Tibial nerve (tissue), 4 donors: ENCODE measurements at places on chromosomes 5 and 9. TPM values are rescaled to one million over a fixed set of nuclear protein-coding genes. Genes with fewer than 3 reads are reported as not detected.

- DNase-seq: no peak
Measured at GRCh38 chr5:57033503-57033902, 81.6 kb upstream of the MIER3 start.

DNA sequence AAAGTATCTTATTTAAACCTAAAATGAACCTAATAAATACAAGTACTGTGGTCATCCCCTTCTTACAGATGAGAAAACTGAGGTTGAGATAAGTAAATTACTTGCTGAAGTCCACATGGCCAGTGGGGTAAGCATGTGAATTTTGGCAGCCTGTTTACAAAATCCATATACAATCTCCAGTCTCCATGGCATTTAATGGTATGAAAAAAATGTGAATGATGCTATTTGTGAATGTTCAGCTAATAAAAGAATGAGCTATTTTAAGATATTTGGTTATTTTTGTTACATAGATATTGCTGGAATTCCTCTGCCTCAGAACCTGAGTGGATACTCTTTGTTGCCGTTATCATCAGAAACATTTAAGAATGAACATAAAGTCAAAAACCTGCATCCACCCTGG, 19.3 kb upstream of the GPR150 start:
- DNase-seq: no peak

GRCh38 chr9:134229466-134230091, 65.2 kb upstream of the RNU6ATAC start:
- no peak for DNase-seq

DNA sequence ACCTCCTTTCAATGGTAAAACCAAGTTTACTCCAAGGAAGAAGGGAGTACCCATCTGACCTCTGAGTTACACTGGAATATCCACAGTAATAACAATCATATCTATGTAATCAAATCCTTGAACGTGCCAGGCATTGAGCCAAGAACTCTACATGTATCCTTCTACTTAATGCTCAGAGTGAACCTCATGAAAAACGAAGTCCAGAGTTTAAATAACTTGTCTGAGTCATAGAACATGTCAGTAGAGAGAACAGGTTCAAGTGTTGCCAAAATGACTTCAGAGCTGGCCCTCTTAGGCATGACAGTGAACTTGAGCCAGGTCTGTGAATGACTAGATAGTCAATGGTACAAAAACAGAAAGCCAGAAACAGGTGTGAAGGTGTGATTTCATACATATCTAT, 164.1 kb upstream of the ZNF618 start:
- DNase-seq: no peak

GRCh38 chr5:141994511-141995136, 18.2 kb downstream of the GNPDA1 start:
- DNase-seq: no peak

DNA sequence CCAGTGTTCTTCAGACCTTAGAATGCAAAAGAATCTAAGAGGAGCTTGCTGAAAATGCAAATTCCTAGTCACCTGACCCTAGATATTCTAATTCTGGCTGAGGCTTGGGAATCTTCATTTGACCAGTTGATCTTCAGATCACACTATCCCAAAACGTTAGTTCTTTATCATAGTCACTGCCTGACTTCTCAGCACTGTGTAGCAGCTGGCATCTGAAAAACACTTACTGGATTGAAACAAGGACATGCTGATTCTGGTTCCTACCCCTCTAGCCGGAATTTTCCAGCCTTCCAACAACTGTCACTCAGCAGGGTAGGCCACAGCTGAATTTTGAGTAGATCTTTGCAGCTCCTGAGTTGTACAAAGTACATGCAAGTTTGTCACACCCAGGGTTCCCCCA, 72.2 kb downstream of the EBF1 start:
- no peak for DNase-seq

- DNase-seq: no peak
Measured at GRCh38 chr5:127844581-127845021, 141.4 kb downstream of the CCDC192 start.

DNA sequence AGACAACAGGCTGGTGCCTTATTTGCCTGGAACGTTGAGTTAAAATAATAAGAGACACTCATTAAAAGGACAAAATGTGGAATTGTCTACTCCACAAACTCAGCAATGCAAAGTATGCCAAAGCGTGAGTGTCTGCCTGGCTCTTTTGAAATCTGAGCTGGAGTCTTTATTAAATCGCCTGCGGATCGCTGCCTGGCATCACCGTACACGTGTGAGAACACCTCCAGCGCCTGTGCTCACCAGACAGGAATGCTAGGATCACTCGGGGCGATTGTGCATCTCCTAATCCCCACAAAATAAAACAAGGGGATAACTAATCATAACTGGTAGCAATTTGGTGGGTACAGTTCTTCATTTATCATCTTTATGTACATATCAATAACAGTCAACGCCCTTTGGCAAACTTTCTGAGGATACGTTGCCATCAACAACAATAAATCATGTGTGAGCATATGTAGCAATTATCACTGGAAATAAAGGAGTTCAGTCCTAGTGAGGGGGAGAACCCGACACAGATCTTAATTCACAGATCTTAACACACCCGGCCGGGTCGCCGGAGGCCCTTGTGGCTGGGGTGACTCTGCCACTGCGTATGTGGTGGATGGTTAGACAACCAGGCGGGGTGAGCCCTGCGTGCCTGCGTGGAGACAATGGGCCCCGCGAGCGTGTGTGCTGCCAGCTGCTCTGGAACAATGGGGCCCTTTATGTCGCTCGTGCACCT, 284.9 kb upstream of the IRX1 start:
- no peak for DNase-seq

The PHF19 gene
- 61.6 TPM for total RNA-seq
